ENCODE measurements at places on chromosomes 4 and X.

DNA sequence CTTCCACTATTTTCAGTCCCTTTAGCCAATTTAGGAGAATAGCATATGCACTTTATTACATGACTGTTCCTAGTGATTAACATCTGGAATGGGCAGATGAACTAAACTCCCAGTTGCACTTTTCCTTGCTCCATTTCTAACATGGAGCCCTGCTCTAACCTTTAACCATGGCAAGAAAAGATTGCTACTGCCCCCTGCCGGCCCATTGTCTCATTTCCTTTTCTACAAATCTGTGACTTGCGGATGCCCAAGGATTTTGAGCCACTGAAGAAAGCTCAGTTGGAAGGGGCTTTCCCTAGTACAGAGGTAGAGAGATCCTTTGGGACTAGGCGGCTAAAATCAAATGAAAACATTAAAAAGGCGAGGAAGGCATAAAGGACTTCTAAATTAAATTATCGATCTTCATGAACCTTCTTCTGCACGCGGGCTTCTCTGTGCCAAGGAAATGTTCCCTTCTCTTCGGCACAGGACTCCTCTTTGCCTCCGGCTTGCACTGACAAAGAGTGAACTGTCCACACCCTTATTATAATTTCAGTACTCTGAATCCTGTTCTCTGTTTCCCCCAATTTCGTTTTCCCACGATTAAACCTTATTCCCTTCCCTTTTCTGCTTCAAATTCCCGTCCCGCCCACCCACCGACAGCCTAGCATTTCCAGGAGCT is 577 bp upstream of the GLRA2 start:
- peak; percentile 17 for DNase-seq

- DNase-seq, result no peak
Observed at GRCh38 chr4:184030764-184031163, 125.7 kb downstream of the STOX2 start.

DNA sequence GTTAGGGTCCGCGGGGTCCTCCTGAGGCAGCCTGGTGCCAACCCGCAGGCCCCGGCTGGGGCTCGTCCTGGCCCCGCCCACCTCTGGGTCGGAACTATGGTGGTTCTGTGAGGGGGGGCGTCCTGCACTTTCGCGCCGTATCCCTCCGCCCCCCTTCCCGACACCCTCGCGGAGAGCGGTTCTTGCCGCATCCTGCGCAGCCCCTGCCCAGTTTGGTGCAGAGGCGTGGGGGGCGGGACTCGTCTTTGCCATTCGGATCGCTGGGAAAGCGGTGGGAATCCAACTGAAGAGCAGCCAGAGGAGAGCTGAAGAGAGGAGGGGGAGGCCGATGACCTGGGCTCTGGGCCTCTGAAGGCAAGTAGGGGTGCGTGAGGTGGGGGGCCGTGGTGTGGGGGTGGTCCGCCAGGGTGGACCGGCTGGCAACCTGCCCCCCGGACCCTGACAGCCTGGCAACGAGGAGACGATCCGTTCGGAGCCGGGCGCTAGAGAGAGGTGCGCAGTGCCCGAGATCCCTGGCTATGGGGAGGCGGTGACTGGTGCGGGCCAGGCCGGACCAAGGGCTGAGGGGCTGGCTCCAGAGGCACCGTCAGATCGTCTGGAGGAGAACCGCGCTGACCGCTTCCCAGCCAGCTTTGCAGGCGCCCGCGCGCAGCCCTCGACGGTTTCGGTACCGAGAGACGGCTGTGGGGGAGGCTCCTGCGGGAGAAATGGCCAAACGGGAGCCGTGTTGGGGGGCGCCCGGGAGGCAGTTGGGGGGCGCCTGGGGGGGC is at the start of gene GPRASP1:
Gene GPRASP1, plus strand, starts transcription at position 242 of the 770 bp plus-strand sequence. CDS start 2,431 bp downstream, outside the sequence.
- DNase-seq, result no peak

- no peak for DNase-seq
Observed at GRCh38 chr4:46550471-46550870, 160.5 kb upstream of the GABRA2 start.

- DNase-seq, result no peak
Observed at GRCh38 chrX:41526271-41526670, 79.1 kb downstream of the NYX start.
